ENCODE measurements at places on chromosomes 1 and 21.

- no peak for DNase-seq
Observed at GRCh38 chr1:78319603-78320002, 171.2 kb upstream of the PTGFR start.

- DNase-seq, result no peak
Observed at GRCh38 chr1:162353702-162354101, 23.0 kb downstream of the SPATA46 start.

DNA sequence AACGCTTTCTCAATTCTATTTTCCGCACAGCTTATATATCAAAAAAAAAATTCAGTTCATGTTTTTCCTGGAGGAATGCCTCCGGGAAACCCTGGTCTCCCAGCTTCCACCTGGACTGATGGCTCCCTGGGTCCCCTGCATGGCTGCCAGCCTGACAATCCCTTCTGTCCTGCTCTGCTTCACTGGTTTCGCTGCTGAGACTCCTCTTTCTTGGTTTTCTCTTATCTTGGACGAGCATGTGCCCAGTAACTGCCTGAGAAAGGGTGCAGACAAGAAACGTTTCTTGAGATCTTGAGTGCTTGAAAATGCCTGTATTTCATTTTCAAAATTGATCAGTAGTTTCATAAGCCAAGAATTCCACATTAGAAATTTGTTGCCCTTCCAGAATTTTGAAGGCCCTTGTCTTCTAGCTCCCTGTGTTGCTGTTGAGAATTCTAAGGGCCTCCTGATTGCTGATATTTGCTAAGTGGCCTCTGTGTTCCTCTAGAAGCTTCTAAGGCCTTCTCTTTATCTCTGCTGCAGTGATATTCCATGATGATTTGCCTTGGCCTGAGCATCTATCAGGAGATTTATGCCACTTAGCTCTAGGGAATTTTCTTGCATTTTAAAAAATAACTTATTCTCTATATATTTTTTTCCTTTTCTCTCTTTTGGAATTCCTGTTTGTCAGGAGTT is 44.7 kb downstream of the ETS2 start:
- DNase-seq, result no peak

GRCh38 chr1:234168061-234168724 is 205.1 kb upstream of the COA6 start:
- DNase-seq, result no peak

- DNase-seq, result no peak
Observed at GRCh38 chr1:53203466-53203865, 6.8 kb downstream of the CPT2 start.

DNA sequence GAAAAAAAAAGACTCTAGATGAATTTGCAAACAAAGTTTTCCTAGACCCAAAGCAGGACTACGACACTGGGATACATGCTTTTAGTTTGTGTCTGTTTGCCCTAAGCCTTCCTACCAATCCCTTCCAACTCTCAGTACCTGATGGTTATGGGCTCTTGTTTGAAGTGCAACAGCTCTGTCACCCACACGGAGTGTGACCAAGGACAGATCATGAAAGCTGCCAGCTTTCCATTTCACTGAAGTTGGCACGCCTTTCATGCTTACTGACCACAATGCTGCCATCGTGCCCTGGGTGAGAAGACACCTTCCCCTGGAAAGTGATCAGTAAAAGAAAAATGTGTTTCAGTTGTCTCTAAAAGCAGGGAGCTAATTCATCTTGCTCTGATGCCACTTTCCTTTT is 312.5 kb upstream of the PTBP2 start:
- DNase-seq, result no peak

GRCh38 chr1:61743431-61743705 is 1.1 kb downstream of the PATJ start:
- no peak for DNase-seq

DNA sequence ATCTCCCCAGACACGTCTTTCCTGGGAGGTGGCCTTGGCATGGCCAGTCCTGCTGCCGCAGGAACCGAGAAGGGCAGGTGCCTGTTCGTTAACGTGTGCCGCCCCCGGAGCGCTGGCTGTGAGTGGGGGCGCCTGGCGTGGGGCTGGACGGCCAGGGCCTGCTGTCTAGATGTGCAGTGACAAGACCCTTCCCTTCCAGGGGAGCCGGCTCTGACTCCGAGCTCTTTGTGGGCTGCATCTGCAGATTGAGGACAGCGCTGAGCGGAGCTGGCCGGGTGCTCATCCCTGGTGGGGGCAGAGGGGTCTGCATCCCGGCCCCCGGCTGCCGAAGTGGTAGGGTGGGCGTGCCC is 13.0 kb downstream of the COL18A1 start:
- no peak for DNase-seq

DNA sequence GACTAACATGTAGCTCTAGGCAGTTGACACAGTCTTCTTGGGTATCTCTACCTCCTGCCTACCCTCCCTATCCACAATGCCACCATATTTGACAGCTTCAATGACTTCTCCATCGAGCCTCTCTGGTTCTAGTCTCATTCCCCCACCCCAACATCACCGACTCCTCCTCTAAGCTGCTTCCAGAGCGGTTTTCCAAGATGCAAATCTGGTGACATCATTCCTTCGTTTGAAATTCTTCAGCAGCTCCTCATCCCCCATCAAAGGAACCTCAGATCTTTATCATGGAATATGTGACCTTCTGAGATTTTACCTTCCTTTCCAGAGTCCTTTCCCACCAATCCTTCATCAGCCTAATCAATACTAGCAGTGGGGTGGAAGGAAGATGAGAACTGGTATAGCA is 352.4 kb upstream of the RUNX1 start:
- no peak for DNase-seq

DNA sequence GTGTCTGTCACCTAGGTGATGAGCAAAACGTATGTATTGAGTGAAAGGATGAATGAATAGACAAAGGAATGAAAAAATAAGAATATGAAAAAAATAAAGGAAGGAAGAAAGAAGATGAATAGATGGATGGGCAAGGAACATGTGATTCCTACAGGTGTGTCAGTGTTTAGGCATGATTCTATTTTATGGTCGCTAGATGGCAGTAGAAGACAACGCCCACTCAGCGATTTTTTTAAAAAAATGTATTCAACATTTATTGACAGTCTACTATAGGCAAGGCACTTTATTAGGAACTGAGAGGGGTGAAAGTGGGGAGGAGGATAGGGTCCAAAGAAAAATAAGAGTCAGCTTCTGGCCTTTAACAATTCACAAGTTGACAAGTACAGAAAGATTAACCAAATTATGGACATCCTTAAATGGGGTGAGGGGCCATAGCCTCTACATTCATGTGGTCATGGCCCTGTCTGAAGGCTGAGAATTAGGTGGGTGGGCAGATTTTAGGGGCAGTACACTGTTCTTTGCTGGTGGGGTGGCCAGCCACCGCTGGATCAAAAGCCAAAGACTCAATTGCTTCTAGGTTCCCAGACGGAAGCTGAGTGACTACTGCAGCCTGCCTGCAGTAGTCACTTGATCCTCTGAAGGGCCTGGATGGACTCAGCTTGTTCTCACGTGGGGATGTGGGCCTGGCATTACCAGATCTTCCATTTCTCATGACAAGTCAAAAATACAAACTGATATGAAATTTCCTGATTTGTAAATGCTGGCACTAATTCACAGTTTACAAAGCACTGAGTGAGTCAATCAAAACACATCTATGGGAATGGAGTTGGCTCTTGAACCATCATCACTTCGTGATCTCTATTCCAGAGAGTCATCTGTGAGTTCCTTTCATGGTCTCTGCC is 83.9 kb downstream of the FASLG start:
- DNase-seq, result no peak

DNA sequence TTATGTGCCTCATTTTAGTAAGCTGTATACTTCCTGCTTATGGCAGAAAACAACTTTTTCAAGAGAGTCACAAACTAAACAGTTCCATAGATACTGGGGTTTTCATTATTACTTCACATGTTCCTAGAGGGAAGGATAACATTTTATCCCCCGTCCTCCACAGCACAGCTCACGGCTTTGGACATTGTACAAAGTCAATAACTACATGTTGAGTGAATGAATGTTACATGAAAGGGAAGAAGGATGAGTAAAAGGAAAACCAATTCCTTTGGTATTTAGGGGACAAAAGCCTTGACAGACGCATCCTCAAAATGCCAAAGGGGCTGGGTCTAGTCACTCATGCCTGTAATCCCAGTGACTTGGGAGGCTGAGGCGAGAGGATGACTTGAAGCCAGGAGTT is 14.8 kb downstream of the PI4KB start:
- no peak for DNase-seq

- no peak for DNase-seq
Observed at GRCh38 chr1:245222931-245223595, 68.3 kb downstream of the KIF26B start.

DNA sequence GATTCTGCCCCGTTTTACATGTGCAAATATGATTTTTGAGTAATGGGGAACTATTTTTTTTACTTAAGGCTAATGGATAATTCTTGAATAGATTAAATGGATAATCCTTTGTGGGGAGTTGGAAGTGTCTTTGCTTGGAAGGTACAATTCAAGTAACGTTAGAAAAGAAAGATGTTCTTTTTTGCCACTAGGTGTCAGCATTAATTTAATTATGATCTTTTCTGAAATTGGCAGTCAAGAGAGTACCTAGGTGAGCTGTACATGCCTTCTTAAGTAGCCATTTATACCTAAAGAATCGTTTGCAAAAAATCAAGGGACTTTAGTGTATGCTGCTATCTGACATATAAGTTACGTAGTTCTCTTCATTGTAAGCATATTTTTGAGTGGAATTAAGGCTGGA is 2.2 kb downstream of the FBXO28 start:
- DNase-seq, result no peak

DNA sequence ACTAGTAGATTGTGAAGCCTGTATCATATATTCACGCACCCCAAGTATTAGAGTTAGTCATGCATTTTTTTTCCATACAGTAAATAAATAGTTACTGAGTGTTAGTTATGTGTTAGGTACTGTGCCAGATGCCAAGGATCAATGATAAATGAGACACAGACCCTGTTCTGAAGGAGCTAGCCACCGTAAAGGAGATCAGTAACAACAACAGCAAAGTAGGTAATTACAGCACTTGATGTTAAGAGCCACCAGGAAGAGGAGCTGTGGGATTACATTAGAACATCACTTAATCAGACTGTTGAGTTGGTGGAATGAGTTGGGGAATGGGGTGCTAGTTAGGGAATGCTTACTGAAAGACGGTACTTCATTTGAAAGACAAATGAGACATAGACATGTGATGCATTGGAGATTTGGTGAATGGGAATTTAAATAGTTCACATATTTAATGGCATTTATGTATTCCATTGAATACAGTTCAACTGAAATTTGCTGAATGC is 21.0 kb downstream of the PRKAA2 start:
- DNase-seq, result no peak

DNA sequence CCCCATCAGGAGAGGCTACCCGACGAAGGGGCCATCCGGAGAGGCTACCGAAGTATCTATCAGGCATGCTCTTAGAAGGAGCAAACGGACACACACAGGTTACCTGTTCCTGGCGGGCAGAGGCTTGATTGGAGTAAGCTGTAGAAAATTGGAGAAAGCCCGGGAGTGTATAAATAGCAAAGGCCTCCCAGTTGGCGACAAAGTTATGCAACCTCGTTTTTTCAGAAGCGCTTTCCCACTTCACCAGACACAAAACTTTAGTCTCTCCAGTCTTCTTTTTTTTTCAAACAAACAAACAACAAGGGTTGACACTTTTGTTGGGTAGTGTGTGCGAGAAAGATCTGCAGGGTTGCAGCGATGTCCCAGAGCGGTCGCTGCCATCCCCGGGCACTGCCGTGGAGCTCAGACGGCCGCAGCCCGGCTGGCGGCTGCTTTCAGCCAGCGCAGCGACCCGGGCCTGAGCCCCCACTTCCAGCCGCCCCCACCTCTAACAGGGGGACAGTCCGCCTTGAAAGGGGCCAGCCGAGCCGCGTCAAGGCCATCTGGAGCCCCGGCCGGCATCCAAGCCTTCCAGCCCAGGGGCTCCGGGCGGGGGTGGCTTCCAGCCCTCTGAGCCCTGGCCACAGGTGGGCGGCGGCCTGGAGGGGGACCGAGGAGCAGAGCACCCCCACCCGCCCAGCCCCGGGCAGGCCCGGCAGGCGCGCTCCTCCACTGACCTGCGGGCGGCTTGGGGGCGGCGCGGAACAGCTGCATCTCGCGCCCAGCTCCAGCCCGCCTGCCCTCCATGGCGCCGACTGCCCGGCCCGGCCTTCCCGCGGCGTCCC is 616 bp downstream of the MCOLN3 start:
- peak; percentile 5 for DNase-seq

GRCh38 chr1:175427625-175428024 is 235.0 kb upstream of the KIAA0040 start:
- no peak for DNase-seq

GRCh38 chr1:32892368-32893197 is 6.3 kb downstream of the HPCA start:
- DNase-seq, result peak; percentile 48

GRCh38 chr1:3656450-3657095 is 4.3 kb downstream of the TP73 start:
- no peak for DNase-seq

- DNase-seq, result no peak
Observed at GRCh38 chr1:162639718-162640117, 7.5 kb downstream of the DDR2 start.

DNA sequence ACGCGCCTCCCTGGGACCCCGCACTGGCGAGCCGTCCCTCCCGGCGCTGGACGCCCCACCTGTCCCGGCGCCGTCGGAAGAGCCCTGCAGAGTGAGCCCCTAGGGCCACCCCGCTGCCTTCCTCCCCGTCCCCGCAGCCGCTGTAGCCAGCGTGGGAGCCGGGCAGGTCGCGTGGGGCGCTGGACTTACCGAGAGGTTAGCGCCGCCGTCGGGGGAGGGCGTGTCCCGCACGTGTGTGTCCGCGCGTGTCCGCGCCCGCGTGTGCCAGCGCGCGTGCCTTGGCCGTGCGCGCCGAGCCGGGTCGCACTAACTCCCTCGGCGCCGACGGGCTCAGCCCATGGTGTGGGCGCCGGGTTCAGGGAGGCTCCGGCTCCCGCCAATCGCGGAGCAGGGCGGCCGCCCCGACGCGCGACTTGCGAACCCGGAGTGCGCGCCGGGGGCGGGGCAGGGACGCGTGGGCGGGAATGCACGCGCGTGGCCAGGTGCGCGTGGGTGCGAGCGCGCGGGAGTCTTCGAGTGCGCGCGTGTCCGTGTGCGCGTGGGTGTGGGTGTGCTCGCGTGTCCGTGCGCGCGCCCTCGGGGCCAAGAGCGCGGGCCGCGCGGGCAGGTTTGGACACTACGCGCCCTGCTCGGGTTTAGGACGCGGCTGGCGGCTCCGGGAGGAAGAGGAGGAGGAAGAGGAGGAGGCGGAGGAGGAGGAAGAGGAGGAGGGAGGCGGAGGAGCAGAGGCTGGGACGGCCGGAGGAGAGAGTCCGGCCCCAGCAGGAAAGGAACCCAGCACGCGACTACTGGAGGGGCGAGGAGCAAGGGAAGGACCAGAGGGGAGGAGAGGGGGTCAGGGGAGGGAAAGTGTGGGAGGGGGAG is 145.2 kb upstream of the ETS2 start:
- peak; percentile 14 for DNase-seq

- DNase-seq, result no peak
Observed at GRCh38 chr1:11522400-11523235, 43.7 kb downstream of the DISP3 start.

- peak; percentile 33 for DNase-seq
Observed at GRCh38 chr1:9825093-9826074, 1.6 kb upstream of the CLSTN1 start.

GRCh38 chr1:114082304-114082630 is 71.4 kb downstream of the SYT6 start:
- no peak for DNase-seq

GRCh38 chr1:111214074-111214801 is 13.3 kb upstream of the CHI3L2 start:
- no peak for DNase-seq

GRCh38 chr1:32240140-32240951 is 6.7 kb upstream of the FAM167B start:
- DNase-seq, result peak; percentile 61

Data from stimulated activated CD4-positive, alpha-beta T cell treated with anti-CD3 and anti-CD28 coated beads, Interleukin-4, amount 100 ng/mL, for 1 hour (primary cell).